ENCODE measurements at places on chromosomes 2 and 18.

DNA sequence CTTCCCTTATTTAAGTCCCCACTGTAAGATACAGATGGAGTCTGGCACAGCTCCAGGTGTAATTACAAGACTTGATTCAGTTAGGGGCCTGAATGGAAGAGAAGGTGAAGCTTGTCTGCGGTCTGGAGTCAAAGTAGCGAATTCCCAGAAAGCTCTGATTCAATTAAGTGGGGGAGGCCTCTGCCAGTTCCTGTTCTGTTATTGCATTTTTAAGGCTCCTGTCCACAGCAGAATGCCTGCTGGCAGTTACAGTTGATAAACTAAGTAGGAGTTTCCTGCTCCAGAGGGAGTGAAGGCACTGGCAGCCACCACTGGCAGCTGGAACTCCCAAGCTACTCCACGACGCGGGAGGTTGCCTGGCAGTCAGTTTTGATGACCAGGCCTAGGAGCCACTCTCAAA is 181.1 kb downstream of the SOCS6 start:
- no peak for DNase-seq

- DNase-seq = no peak
Measured at GRCh38 chr2:100278986-100279385, 43.3 kb downstream of the LONRF2 start.

DNA sequence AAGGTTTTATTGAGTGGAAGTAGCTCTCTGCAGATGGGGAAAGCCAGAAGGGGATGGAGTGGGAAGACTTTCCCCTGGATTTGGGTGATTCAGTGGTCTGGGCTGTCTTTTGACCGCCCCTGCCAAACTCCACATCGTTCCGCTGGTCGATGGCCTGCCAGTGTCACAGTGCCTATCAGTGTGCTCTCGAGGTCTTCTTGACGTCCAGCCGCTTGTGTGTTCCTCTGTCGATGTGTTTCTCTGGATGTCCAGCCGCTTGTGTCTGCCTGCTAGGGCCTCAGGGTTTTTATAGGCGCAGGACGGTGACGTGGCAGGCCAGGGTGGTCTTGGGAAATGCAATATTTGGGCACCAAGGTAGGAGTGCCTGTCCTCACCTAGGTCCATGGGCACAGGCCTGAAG is 1371.4 kb upstream of the PIK3C3 start:
- DNase-seq = no peak

DNA sequence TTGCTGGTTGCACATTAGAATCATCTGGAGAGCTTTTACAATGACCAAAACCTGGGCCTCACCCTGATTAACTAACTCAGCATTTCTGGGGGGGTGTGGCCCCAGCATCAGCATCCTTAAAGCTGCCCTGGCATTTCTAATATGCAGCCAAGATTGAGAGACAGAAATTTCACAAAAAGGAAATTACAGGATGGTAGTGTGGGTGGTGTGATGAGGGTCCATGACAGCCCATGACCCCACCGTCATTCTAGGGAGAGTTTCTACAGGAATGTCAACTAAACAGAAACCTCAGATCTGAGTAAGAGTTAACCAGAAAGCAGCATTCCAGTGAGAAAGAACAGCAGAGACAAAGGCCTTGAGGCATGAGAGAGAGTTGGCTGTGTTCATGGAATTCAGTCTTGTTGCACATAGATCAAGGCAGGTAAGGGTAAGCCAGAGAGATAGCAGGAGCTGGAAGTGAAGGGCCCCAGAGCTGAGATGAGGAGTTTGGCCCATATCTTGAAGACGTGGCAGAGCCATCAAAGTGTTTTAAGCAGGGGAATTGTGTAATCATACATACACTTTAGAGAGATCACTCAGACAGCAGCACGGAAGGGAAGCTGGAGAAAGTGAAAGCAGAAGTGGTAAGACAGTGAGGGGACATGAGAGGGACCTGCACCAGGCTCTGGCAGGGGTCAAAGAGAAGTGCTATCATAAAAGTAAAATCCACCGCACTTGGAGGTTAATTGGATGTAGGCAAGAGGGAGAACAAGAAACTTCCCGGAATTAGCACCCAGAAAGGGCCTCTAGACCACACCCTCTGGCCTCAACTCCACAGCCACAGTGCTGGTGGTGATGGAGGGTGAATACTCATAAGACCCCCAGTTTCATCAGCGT is 7.8 kb upstream of the TRABD2A start:
- no peak for DNase-seq

DNA sequence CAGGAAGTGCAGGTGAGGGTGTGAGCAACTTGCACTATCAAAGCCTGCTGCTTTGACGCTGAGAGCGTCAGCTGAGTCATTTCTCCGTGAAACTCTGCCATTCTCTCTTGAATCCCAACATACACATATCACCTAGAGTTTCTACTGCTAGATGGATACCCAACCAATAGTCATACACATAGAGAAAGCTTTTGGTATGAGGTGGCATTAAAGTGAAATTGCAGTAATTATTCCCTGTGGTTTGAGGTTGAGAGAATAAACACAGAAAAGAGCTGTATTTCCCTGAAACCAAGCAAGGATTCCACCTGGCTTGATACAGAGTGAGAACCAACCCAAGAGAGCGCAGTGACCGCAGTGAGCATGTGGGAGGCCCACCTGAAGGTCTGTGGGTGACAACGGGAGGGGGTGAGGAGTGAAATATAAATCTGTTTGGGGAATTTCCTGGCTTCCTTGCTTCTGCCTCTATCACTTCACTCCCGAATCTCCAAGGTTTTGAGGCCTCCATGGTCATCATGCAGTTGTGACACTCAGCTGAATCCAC is 28.8 kb upstream of the TMEM18 start:
- no peak for DNase-seq

DNA sequence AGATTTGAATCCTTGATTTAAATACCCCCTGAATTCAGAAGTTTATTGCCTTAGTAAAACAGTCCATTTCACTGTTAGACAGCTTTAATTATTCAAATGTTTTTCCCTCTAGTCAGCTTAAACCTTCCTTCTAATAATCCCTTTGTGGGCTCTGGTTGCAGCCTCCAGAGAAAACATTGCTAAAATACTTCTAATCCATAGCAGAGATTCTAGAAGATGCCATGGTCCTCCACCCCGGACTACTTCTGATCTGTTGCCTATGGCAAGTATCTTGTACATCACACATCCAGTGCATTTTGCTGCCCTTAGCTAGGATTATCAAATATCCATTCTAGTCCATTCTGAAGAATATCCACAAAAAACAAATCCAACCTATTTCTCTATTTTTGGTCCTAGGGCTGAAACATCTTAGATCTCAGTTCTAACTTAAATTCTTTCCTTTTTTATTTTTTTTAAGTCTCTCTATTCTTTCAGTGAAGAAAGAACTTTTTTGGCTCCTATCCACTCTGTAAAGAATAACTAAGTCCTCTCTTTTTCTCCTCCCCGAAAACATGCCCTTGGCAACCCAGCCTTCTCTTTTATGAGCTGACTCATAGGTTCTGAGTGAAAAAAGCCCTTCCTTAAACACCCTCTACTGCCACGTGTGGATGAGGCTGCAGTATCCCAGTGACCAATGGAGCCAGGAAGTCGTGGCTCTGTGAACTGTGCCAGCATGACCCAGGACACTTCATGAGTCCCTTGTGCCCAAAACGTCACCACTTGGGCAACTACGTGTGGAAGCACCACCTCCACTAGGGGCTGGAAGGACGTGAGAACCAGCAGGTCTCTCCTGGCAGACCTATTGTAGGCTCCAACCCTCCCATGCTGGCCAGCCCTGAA is 349.8 kb downstream of the TNS1 start:
- DNase-seq = no peak

DNA sequence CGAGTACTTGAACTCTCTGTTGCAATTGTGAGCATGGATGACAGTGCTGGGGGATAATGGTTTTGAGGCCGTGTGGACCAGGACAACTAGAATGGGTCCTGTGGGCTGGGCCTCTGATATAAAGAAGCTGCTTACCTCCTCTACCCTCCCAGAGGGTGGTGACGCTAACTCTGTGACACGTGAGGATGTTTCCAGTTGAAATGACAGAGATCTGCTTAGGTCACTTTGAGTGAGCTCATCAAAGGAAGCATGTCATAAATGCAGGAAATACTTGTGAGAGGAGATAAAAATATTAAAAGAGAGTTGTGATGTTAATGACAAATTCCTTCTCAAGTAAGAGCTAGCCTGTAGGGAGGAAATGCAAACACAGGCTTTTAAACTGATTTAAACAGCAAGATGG is 16.4 kb downstream of the RMC1 start:
- DNase-seq = no peak

- no peak for DNase-seq
Measured at GRCh38 chr2:65351234-65351947, 81.0 kb downstream of the SPRED2 start.

Measured in NCI-H1417 treated with DMSO at 0.1 percent for 48 hours (cell line).